HFFc6 (cell line): ENCODE measurements at places on chromosomes 2 and 18. TPM values are rescaled to one million over a fixed set of nuclear protein-coding genes. Genes with fewer than 3 reads are reported as not detected.
A peak's percentile ranks its signal among the peaks of the same experiment; 100 is the strongest.

Gene COL3A1
- total RNA-seq = 357 to 563 TPM (median 554 TPM) in 3 replicates

- H3K4me3 ChIP-seq = no peak overlapping the region
- H3K36me3 ChIP-seq = peaks cover 4% of the 10 kb centered on the region; the same call in 1 of the 2 replicates
- H3K27me3 ChIP-seq = peaks cover 8% of the 10 kb centered on the region; the same call in 1 of the 2 replicates
- H3K4me1 ChIP-seq = no peaks in the 10 kb centered on the region
These were observed 57.7 kb downstream of the GORASP2 start for GRCh38 chr2:170986566-170987258.

DNA sequence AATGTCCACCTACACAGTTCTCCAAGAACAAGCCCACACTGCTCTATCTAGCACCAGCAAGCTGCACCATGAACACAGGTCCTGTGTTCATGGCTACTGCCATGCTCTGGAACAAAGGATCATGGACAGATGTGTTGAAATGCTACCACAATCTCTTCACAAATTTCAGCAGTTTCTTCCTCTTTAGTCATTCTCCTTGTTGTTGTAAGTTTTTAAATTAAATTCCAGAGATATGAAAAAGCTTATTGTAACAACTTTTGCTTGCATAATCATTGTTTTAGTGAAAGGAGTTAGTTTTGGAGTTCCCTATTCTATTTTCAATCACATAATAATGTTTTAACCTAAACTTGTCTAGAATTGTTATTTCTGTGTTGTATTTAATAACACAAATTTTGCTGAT lies 17.2 kb upstream of the NAPG start:
- no peak overlapping the region for H3K27ac ChIP-seq
- no peaks in the 10 kb centered on the region for H3K4me1 ChIP-seq
- no peak for DNase-seq
- H3K27me3 ChIP-seq = peaks cover 13% of the 10 kb centered on the region
- peaks cover 16% of the 10 kb centered on the region; the same call in 1 of the 2 replicates for H3K36me3 ChIP-seq
- H3K4me3 ChIP-seq = no peak overlapping the region

Gene NAT8
- total RNA-seq = not detected in 3 replicates

DNA sequence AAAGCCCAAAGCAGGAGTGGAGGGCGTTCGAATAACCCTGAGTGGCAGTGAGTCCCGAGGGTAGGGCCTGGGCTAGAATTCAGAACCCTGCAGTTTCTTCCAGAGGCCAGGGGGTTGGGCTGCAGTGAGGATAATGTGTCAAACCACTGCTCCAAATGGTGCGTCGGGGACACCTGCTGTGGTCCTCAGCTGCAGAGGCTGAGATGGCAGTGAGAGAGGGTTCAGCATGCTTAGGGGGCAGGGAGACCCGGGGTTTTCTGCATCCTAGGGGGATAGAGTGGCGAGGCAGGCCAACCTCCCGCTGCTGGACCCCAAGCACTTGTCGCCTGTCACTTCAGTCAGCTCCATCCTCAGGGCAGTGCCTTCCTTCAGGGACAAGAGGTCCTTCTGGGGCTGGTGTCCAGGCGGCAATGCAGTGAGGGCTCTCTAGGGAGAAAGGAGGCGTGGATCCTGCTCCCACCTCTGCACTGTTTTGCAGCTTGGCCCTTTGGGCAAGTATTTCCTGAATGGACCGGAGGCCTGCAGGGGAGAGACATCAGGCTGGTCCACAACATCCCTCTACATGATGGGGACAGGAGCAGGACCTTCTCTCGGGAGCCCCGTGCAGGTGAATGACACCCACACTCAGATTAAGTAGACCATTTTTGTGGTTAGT lies 8.4 kb upstream of the NTSR2 start:
- H3K4me1 ChIP-seq = peaks cover 20% of the 10 kb centered on the region
- H3K36me3 ChIP-seq = no peaks in the 10 kb centered on the region
- no peak overlapping the region for H3K4me3 ChIP-seq
- peaks cover 40% of the 10 kb centered on the region for H3K27me3 ChIP-seq
- H3K27ac ChIP-seq = no peak overlapping the region

DNA sequence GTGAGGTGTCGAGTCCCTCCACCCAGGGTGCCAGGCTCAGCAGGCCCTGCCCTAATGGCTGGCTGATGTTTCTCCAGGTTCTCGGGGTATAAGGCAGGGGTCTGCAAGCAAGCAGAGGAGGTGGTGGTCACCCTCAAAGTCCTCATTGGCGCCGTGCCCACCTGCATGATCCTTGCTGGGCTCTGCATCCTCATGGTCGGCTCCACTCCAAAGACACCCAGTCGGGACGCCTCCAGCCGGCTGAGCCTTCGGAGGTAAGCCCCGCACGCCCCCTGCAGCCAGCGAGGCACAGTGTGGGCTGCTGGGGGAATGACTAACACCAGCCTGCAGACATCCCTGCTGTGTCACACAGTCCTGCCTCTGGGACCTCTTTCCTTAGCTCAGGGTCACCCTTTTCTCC lies 14.1 kb downstream of the MFSD2B start:
- H3K36me3 ChIP-seq = peaks cover 14% of the 10 kb centered on the region
- no peaks in the 10 kb centered on the region; the same call in 1 of the 2 replicates for H3K27me3 ChIP-seq
- H3K4me3 ChIP-seq = no peak overlapping the region
- DNase-seq = peak; percentile 38
- peaks cover 15% of the 10 kb centered on the region for H3K4me1 ChIP-seq
- peak overlapping the region; percentile 38; the same call in 1 of the 2 replicates for H3K27ac ChIP-seq

GRCh38 chr18:61335684-61336555 lies 2.7 kb downstream of the CDH20 start:
- H3K27me3 ChIP-seq = peaks cover 30% of the 10 kb centered on the region
- H3K27ac ChIP-seq = no peak overlapping the region
- 0 out of 2 replicates have a peak overlapping the region, but pooled peaks have one; percentile 15 for H3K4me3 ChIP-seq

DNA sequence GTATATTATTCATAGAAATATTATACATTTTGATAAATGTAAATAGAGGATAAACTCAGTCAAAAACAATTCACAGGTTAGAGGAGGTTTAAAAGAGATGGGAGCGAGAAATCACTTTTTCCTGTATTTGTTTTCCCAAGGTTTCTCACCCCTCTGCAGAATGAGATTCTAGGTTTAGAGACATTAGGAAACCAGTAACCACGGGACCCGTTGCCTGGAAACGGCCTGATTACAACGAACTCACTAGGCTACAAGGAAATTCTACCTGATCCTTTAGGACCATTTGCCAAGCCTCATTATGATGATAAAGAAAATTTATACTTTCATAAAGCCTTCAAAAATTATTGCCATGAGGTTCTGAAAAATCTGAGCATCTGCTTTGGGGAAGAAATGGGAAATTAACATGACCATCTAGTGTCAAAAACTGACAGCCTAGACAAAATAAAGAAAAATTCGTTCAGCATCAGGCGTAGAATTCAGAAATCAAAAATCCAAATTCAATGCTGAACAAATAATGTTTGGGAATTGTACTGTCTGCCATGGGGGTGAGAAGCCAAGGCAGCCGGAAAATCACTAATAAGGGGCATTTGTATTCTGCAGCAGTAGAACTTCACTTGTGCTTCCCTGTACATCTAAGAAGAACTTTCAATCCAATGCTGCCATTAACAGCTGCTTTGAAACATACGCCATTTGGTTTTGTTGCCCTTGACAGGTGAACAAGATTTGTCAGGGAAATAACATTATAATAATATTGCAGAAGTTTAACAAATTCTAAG lies 262.3 kb downstream of the NRXN1 start:
- no peaks in the 10 kb centered on the region for H3K36me3 ChIP-seq
- no peak overlapping the region for H3K4me3 ChIP-seq
- no peaks in the 10 kb centered on the region for H3K27me3 ChIP-seq
- no peak for DNase-seq
- no peaks in the 10 kb centered on the region for H3K4me1 ChIP-seq

- H3K4me1 ChIP-seq = peaks cover 8% of the 10 kb centered on the region; the same call in 1 of the 2 replicates
- no peaks in the 10 kb centered on the region for H3K36me3 ChIP-seq
- H3K27ac ChIP-seq = no peak overlapping the region
- peaks cover 51% of the 10 kb centered on the region for H3K27me3 ChIP-seq
- H3K4me3 ChIP-seq = no peak overlapping the region; the same call in 1 of the 2 replicates
- no peak for DNase-seq
These were observed 10.3 kb upstream of the CIB4 start for GRCh38 chr2:26651470-26651771.

DNA sequence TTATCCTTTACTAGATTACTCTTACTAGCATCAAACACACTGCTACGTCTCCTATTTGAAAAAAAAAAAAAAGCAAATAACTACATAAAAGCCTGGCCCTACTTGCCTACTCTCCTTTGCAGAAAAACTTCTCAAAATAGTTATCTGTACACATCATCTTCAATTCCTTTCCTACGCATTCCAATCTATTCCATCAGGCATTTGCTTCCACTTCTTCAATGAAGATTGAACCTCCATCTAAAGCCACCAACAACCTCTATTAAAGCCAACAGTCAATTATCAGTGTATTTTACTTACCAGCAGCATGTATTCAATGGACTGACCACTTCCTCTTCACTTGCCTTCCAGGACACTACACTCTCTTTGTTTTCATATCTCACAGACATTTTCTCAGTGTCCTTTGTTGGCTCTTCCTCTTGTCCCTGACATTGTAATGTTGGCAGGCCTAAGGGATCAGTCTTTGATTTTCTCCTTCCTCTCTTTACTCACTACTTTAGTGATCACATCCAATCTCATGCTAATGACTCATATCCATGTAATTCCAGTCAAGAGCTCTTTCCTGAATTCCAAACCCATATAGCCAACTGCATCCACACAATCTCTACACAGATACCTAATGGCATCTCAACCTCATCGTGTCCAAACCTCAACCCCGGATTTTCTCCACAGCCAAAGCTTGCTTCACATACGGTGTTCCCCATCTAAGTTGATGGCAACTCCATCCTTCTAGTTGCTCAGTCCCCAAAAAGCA lies 131.3 kb downstream of the CCDC148 start:
- DNase-seq = peak; percentile 44
- H3K27me3 ChIP-seq = no peaks in the 10 kb centered on the region
- no peak overlapping the region for H3K4me3 ChIP-seq
- no peaks in the 10 kb centered on the region for H3K36me3 ChIP-seq
- H3K4me1 ChIP-seq = peaks cover 13% of the 10 kb centered on the region

Gene TFCP2L1
- not detected in 3 replicates for total RNA-seq

Gene SANBR
- total RNA-seq = 5.5 to 9.5 TPM (median 7.8 TPM) in 3 replicates

- peaks cover 5% of the 10 kb centered on the region; the same call in 1 of the 2 replicates for H3K36me3 ChIP-seq
- no peak for DNase-seq
- peaks cover 2% of the 10 kb centered on the region; the same call in 1 of the 2 replicates for H3K27me3 ChIP-seq
- H3K4me3 ChIP-seq = no peak overlapping the region
- H3K4me1 ChIP-seq = peaks cover 44% of the 10 kb centered on the region
These were observed 58.4 kb downstream of the TMEM247 start for GRCh38 chr2:46537624-46538295.

Gene LHCGR
- total RNA-seq = not detected in 3 replicates

Gene CPLX4
- not detected in 3 replicates for total RNA-seq

Gene MEIS1
- 76.1 to 87.5 TPM (median 85.2 TPM) in 3 replicates for total RNA-seq

GRCh38 chr2:174183076-174183475 lies 65.3 kb downstream of the OLA1 start:
- no peak overlapping the region for H3K27ac ChIP-seq
- H3K4me1 ChIP-seq = peaks cover 30% of the 10 kb centered on the region
- no peak for DNase-seq
- no peaks in the 10 kb centered on the region for H3K27me3 ChIP-seq
- H3K36me3 ChIP-seq = no peaks in the 10 kb centered on the region

GRCh38 chr2:241976296-241976695 lies 106.8 kb downstream of the RTP5 start:
- no peak for DNase-seq
- no peak overlapping the region for H3K4me3 ChIP-seq
- H3K27me3 ChIP-seq = peaks cover 4% of the 10 kb centered on the region
- H3K4me1 ChIP-seq = no peaks in the 10 kb centered on the region
- no peak overlapping the region for H3K27ac ChIP-seq
- H3K36me3 ChIP-seq = peaks cover 8% of the 10 kb centered on the region; the same call in 1 of the 2 replicates

- H3K4me3 ChIP-seq = no peak overlapping the region
- DNase-seq = no peak
- no peaks in the 10 kb centered on the region for H3K27me3 ChIP-seq
- H3K4me1 ChIP-seq = peaks cover 40% of the 10 kb centered on the region
These were observed 40.0 kb downstream of the LBH start for GRCh38 chr2:30271301-30271700.

DNA sequence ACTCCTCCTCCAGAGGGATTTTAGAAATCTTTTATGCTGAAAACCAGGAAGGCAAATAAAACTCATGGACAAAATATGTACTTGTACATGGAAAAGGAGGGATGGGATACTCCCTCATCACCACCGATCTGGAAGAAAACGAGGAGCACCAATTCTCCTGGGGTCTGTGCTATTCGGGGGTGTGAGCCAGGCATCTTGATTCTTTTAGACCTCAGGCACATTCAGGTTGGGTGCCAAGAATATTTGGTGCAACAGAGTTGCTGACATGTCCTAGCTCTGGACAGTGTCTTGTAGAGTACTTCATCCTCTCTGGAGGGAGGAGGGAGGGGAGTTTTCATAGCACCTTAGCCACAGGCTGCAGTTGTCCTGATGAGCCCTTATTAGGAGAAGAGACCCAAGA lies 163.0 kb downstream of the PRKCE start:
- H3K27me3 ChIP-seq = no peaks in the 10 kb centered on the region; the same call in 1 of the 2 replicates
- H3K4me3 ChIP-seq = no peak overlapping the region
- no peak overlapping the region for H3K27ac ChIP-seq
- DNase-seq = no peak
- no peaks in the 10 kb centered on the region for H3K36me3 ChIP-seq

Gene STARD7
- total RNA-seq = 184 to 216 TPM (median 200 TPM) in 3 replicates

- no peak overlapping the region for H3K4me3 ChIP-seq
- H3K4me1 ChIP-seq = peaks cover 33% of the 10 kb centered on the region
- no peaks in the 10 kb centered on the region for H3K36me3 ChIP-seq
- peak; percentile 25 for DNase-seq
- peaks cover 9% of the 10 kb centered on the region; the same call in 1 of the 2 replicates for H3K27me3 ChIP-seq
- H3K27ac ChIP-seq = no peak overlapping the region
These were observed 20.1 kb upstream of the TCF7L1 start for GRCh38 chr2:85112906-85113625.

- no peak for DNase-seq
- no peaks in the 10 kb centered on the region for H3K36me3 ChIP-seq
- no peak overlapping the region for H3K4me3 ChIP-seq
- no peaks in the 10 kb centered on the region for H3K4me1 ChIP-seq
These were observed 60.8 kb downstream of the DNER start for GRCh38 chr2:229653531-229653930.

Gene TSPYL6
- total RNA-seq = not detected in 3 replicates

DNA sequence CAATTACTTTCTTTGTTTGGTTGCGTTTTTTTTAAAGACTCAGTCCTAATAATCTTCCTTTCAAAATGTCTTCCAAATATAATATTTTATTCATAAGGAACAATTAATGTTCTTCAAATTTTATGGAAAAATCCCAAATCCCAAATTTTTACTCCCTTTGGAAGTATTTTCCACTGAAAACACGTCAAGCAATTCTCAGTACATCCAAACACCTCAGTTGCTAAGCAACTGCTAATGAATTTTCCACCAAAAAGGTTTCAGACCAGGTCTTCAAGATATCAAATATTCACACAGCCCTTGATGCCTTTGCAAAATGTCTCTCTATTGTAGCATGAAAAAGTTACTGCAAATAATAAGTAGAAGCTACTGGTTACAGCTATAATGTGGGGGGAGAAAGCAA lies 140.1 kb downstream of the DSEL start:
- H3K27me3 ChIP-seq = no peaks in the 10 kb centered on the region
- H3K4me1 ChIP-seq = peaks cover 12% of the 10 kb centered on the region; the same call in 1 of the 2 replicates
- no peak for DNase-seq
- no peaks in the 10 kb centered on the region for H3K36me3 ChIP-seq
- no peak overlapping the region for H3K4me3 ChIP-seq

- H3K36me3 ChIP-seq = peaks cover 17% of the 10 kb centered on the region
- no peaks in the 10 kb centered on the region for H3K27me3 ChIP-seq
- H3K4me1 ChIP-seq = no peaks in the 10 kb centered on the region
- no peak overlapping the region for H3K27ac ChIP-seq
- DNase-seq = no peak
These were observed 76.6 kb downstream of the BAZ2B start for GRCh38 chr2:159539701-159540100.

Gene IGFBP2
- not detected in 3 replicates for total RNA-seq
